ENCODE measurements at places on chromosomes 7 and 10.

- DNase-seq = no peak
Measured at GRCh38 chr10:84549368-84550165, 221.2 kb downstream of the CCSER2 start.

- no peak for DNase-seq
Measured at GRCh38 chr7:98265841-98266271, 13.8 kb upstream of the TECPR1 start.

DNA sequence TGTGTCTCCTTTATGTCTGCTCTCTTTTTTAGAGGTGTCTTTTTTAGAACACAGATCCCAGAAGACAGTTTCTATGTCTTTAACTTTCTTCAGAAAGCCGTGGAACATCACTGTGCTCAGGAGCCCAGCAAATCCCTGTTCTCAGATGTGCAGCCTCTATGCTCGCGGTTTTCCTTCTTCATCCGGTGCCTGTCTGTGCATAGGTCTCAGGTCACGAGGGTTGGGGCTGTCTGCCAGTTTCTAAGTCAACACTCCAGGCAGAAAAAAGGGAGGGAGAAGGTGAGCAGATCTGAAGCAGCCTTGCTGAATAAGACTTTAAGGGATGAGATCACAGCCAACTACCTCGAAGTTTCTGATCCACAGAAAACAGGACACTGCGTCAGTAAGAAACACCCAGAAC is 68.5 kb downstream of the CRTAC1 start:
- DNase-seq = no peak

DNA sequence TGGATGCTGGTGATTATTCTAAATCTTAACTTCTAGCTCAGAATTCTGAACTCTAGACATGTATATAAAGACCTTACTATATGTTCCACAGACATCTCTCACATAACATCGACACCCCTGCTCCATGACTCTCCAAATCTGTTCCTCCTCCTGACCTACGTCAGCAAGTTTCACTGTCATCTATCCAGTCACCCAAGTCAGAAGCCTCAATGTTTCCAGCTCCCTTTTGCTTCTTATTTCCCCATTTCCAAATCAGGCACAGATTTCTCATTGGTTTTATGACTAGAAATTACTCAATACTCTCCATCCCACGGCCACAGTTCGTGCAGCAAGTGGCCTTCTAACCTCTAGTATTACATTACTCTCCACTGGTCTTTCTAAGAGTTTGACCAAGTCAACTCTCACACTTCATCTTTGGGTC is 28.5 kb downstream of the EPC1 start:
- DNase-seq = no peak

All from frontal cortex (tissue), 4 donors.